ENCODE measurements at places on chromosomes 4 and X. TPM values are rescaled to one million over a fixed set of nuclear protein-coding genes. Genes with fewer than 3 reads are reported as not detected.
A peak's percentile ranks its signal among the peaks of the same experiment; 100 is the strongest.

DNA sequence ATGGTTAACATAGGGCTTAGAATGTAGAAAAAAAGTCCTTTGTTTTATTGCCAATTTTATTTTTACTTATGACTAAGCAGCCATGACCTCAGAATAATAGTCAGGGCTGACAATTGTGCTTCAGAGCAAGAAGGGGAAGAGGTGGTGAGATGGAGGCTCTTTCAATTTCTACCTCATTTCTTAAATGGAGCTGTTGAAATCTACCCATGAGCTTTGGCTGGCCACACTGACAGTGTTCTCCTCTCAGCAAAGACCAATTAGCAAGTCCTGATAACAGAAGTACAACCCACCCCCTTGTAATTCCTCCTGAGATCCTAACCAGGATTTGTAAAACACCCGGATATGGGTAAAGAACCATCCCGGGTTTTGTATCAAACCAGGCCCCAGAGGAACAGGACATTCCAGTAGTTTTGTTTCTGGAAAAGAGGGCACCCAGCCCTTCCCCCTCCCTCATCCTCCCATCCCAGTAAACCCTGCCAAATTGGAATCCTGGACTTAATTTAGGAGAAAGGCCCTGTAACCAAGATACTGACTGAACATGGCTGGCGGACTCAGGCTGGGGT is at the start of gene HEPH:
TSS of gene HEPH (plus strand) at position 399 of the 563 bp plus-strand sequence. CDS start 6,324 bp downstream, outside the sequence.
- no peak for DNase-seq

DNA sequence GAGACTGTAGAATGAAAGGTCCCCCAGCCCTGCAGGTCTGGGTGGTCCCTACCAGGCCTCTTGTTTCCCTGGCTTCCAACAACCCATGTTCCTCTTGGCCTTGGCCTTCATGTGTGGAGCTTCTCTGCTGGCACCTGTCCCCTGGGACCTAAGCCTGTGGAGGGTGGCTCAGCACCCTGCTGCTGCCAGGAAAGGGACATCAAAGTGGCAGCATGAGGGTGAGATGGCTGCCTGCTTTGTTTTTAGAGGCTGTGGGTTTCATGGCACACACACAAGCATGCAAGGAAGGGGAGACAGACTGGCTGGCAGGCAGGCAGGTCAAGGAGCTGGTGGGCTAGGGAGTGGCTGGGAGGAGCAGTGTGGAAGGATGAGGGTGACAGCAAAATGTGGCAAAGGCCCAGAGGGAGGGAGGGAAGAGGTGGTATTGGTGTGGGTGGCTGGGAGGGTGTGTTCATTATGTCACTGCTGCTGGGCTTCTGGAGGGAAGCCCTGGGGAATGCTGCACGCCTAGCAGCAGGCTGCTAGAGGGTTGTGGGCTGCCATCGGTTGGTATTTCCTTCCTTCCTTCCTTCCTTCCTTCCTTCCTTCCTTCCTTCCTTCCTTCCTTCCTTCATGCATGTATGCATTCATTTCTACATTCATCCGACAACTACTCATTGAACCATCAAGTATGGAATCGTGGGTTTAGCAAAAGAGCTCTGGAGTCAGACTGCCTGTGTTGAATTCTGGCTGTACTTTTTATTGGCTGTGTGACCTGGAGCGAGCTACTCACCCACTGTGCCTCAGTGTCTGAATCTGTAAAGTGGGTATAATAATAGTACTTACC is 128.7 kb upstream of the PJA1 start:
- no peak for DNase-seq

The TLR10 gene
- not detected for total RNA-seq

DNA sequence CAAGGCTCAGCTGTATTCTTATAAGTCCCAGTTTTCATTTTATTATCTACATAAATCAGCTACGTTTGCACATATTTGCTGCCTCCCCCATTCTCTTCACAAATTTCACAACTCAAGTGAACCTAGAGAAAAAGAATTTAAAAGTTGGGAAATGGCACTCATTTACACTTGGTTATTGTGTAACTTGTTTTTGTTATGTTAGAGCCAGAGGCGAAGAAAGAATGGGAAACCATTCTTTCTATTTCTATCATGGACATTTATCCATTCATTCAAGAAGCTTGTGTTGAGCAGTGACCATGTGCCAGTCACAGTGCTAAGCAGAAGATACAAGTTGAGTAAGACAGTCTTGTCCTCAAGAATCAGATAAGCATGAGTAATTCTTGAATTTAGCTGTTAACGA is 13.5 kb downstream of the LIAS start:
- DNase-seq, result no peak

The TRIM61 gene
- not detected for total RNA-seq

GRCh38 chr4:46820154-46820553 is 88.9 kb downstream of the COX7B2 start:
- no peak for DNase-seq

DNA sequence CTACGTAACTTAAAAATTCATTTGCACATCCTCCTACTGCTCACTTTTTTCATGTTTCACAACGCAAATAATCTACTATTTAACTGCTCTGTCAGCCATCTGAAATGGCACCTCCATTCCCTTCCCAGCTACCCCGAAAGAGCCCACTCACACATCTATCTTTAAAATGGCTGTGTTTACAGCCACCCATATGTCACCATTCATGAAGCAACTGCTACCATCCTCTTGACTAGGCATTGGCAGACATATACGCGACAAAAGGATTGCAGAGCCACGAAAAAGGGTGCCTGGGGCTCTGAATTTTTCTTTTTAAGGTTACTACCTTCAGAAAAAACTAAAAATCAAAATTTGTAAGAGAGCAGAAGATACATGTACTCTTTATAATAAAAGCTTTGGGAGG is 11.5 kb downstream of the SH3RF1 start:
- no peak for DNase-seq

- no peak for DNase-seq
Measured at GRCh38 chrX:134362560-134363089, 97.3 kb upstream of the HPRT1 start.

DNA sequence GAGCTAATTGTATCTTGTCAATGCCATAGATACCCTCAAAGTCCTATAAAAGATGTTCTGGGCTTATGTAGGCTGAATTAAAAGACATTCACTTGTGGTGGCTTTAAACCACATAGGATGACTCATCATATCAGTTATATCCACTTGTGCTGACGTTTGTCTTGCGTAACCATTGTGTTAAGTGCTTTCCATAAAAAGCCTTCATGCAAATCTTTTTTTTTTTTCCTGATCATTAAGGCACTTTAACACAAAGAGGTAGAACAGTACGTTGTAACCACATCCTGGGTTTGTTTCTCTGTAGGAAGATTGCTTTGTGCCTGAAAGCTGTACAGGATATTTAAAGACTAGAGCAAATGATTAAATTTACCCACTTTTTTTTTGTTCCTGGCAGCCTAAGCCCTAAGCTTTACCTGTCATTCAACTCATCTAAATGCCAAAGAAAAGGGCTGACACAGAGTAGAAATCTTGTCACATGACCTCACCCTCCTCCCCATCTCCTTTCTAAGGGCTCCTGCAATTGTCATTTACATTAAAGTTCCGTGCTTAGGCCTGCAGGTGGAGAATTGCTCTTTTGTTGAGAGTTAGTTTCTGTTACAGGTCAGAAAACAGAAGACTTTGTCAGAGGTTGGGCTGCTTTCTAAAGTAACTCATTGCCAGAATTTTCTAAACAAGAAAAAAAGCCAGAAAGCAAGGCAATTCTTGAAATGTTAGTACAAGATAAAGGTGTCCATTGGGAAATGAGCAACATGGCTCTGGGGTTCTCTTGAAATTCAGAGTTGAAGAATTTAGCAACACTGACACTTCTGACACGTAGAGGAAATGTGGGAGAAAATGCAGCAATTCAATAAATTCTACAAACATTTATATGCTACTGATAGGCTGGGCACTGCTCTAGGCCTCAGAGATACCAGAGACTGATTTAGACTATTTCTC is 555.6 kb downstream of the PPARGC1A start:
- no peak for DNase-seq

The ZXDA gene
- 17.1 TPM for total RNA-seq

GRCh38 chr4:152776352-152776751 is 3.2 kb downstream of the TIGD4 start:
- peak; percentile 6 for DNase-seq

DNA sequence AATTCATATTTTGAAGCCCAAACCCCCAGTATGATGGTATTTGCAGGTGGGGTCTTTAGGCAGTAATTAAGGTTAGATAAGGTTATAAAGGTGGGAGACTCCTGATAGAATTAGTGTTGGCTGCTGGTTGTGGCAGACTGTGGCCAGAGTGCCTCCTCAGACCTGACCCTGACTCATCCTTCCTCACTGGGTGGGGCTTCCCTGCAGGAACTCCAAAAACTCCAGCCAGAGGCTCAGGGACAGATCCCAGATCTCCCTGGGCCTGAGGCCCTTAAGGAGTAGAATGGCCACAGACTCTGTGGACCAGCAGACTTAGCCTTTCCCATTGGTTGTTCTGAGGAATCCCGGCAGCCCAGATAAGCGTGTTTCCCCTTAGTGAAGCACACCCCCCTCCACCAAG is 463.0 kb upstream of the CPEB2 start:
- DNase-seq, result no peak

DNA sequence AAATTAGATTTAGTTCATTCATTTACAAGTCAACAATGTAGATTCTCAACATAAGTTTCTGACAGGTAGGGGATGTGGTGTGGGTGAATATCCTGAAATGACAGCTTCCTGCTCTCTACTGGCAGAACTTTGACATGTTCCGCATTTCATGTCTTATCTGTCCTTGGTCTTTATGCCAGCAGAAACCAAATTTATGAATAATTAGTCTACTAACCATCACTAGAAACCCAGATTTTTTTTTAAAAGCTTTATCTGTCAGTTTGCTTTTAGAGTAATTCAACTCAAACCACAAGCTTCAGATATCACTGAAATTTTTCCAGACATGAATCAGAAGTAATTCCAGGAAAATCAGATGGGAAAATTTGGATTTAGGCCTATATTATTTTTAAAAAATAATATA is 17.9 kb downstream of the COQ2 start:
- no peak for DNase-seq

The NUDT10 gene
- 0.09 TPM for total RNA-seq

DNA sequence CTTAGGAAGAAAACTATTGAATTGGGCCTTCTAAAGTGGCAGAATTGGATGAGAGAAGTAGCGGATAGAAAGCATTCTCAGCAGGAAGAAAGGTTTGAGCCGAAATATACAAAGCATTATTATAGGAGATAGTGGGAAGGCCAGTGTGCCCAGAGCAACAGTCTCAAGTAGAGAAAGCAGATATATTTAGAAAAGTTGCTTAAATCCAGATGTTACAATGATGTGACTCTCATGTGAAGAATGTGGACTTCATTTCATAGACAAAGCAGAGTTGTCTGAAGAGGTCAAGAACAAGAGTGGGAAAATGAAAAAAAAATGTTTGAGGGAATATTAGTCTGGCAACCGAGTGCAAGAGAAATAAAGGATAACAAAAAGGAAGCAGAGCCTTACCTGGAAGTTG is 66.9 kb downstream of the SYNPO2 start:
- DNase-seq, result no peak

DNA sequence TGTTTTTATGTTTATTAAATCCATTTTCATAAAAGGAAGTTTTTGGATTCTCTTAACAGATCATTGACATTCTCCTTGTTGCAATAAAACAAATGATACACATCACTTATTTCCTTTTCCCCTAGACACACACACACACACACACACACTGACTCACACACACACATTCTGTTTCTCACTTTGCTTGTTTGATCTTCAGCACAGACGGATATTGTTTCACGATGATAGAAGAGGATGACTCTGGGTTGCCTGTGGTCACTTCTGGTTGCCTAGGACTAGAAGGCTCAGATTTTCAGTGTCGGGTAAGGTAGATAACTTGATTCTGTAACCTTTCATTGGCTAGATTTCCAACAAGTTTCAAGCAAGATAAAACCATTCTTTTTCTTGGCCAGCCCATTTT is 356.8 kb downstream of the BMPR1B start:
- DNase-seq, result no peak

GRCh38 chrX:149570668-149571067 is 16.6 kb downstream of the MAGEA9B start:
- DNase-seq, result no peak

The AKAP4 gene
- total RNA-seq, result not detected

GRCh38 chr4:40395908-40396793 is 61.0 kb downstream of the CHRNA9 start:
- no peak for DNase-seq

The ANOS1 gene
- total RNA-seq, result 0.47 TPM

All from dermis blood vessel endothelial cell (primary cell).